Fibroblast of skin of right biceps (primary cell): ENCODE measurements at places on chromosomes 6 and 20.

GRCh38 chr6:136090929-136091328 is 159.2 kb downstream of the MTFR2 start:
- DNase-seq: no peak

DNA sequence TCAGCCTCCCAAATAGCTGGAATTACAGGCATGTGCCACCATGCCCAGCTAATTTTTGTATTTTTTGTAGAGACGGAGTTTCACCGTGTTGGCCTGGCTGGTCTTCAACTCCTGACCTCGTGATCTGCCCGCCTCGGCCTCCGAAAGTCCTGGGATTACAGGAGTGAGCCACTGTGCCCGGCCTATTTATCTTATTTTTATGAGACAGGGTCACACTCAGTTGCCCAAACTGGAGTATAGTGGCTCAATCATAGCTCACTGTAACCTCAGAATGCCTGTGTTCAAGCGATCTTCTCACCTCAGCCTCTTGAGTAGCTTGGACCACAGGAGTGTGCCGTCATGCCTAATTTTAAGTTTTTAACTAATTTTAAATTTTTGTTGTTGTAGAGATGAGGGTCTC is 114.4 kb downstream of the JARID2 start:
- DNase-seq: no peak

DNA sequence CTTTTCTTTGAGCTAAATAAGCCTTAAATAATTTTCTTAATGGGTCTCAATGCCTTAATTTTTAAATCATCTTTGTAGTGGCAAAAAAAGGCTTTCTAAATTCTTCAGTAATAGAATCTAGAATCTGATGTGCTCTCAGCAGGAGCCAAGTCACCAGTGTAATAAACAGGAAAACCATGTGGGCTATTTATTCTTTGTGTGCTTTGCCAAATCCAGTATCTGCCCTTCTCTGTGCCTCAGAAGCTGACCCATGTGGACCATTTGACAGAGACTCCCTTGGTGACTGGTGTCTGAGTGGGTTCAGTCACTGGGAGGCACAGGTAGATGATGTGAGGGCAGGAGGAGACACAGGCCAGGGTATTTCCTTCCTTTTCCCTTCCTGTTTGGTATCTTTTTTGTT is 152.9 kb downstream of the PAK5 start:
- DNase-seq: no peak

DNA sequence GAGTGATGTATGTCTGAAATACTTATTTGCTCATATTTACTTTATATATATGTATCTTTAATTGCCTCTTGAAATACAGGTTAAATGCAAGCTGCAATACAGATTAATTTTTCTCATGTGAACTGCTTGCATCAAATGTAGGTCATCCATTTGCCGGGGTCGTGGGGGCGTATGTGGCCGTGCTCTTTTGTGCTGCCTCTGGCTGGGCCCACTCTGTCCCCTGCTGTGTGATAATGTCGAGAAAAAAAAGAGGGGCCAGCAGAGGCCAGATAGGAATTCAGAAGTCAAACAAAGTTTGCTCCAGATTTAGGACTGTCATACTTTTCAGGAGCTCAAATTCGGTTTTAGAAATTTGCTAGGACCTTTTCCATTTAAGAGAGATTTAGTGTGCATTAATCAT is 459.6 kb upstream of the SOX4 start:
- no peak for DNase-seq

GRCh38 chr20:5630071-5630470 is 120.1 kb upstream of the SHLD1 start:
- no peak for DNase-seq

GRCh38 chr20:49680484-49680883 is 33.2 kb downstream of the B4GALT5 start:
- no peak for DNase-seq
